Heart left ventricle (tissue), 16 donors: ENCODE measurements at places on chromosomes 12 and 14.

DNA sequence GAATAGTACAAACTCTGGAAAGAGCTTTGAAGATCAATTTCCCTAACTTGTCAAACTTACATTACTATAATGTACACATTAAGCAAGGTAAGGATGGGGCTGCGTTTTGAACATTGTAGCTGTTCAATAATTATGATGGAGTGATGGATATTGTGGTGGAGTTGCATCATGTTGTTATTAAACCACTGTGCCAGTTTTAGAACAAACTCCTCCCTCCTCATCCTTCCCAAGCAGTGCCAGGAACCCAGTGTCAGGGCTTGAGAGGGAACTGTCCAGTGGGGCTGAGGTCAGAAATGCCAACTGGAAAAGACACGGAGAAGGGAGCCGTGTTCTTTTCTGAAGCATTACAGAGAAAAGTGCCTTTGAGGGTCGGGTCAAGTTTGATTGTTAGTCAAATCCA is 31.9 kb upstream of the PAPOLA start:
- H3K36me3 ChIP-seq: no peaks in the 10 kb centered on the region
- no peaks in the 10 kb centered on the region for H3K27me3 ChIP-seq
- no peak overlapping the region for H3K4me3 ChIP-seq
- no peak for DNase-seq
- no peaks in the 10 kb centered on the region for H3K4me1 ChIP-seq

GRCh38 chr12:72747111-72747849 is 475.1 kb downstream of the TRHDE start:
- no peaks in the 10 kb centered on the region for H3K36me3 ChIP-seq
- H3K27ac ChIP-seq: peak overlapping the region; percentile 86
- no peak for DNase-seq

DNA sequence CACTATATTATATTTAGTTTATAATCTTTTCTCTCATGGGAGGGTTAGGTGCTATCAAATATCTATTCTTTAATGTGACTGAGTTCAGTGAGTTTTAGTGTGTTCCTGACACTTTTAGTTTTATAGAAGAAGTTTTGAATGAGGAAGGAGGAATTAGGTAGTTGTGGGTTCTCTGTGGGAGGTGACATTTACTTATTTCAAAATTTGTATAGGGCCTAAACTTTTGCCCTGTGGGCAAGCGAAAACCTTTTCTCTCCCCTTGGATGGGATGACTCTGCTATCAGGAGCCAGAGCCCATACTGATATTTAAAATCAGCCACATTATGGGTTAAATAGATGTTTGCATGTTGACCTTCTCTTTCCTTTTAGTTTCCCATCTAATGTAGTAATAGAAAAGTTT is 43.6 kb downstream of the SPATS2 start:
- no peaks in the 10 kb centered on the region for H3K36me3 ChIP-seq
- no peak overlapping the region for H3K4me3 ChIP-seq
- no peaks in the 10 kb centered on the region for H3K4me1 ChIP-seq
- H3K27me3 ChIP-seq: no peaks in the 10 kb centered on the region
- no peak for DNase-seq

DNA sequence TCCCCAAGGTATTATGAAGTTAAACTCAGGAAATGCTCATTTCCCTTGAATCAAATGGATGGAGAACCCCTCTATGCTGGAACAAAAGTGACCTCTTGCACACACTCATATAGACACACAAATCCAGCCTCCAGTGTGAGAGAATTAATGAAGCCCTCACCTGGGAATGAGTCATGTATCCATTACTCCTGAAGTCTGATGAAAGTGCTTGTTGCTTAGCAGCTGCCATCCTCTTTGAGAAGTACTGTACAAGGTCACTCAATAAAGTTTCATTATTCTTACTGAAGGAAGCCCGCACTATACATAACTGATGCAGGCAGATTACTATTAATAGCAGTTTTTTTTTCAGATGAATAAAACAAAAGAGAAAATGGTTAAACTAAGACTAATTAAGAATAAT is 102.3 kb downstream of the RERG start:
- no peaks in the 10 kb centered on the region for H3K36me3 ChIP-seq
- no peak overlapping the region for H3K27ac ChIP-seq
- H3K27me3 ChIP-seq: no peaks in the 10 kb centered on the region
- no peak overlapping the region for H3K4me3 ChIP-seq
- peaks cover 4% of the 10 kb centered on the region for H3K4me1 ChIP-seq
- no peak for DNase-seq

- no peaks in the 10 kb centered on the region for H3K36me3 ChIP-seq
- H3K27me3 ChIP-seq: no peaks in the 10 kb centered on the region
- H3K4me3 ChIP-seq: no peak overlapping the region
- no peak overlapping the region for H3K27ac ChIP-seq
- no peak for DNase-seq
These were observed 51.4 kb upstream of the OAS1 start for GRCh38 chr12:112855375-112855774.

GRCh38 chr12:109291521-109292341 is 17.4 kb downstream of the FOXN4 start:
- H3K4me3 ChIP-seq: no peak overlapping the region
- H3K36me3 ChIP-seq: no peaks in the 10 kb centered on the region
- peaks cover 9% of the 10 kb centered on the region for H3K4me1 ChIP-seq
- DNase-seq: peak; percentile 87
- no peaks in the 10 kb centered on the region for H3K27me3 ChIP-seq
- H3K27ac ChIP-seq: peak overlapping the region; percentile 60

GRCh38 chr14:51818748-51819380 is 41.5 kb upstream of the GNG2 start:
- no peak for DNase-seq
- H3K27me3 ChIP-seq: no peaks in the 10 kb centered on the region
- no peaks in the 10 kb centered on the region for H3K4me1 ChIP-seq
- H3K27ac ChIP-seq: no peak overlapping the region
- H3K4me3 ChIP-seq: no peak overlapping the region

- no peak overlapping the region for H3K4me3 ChIP-seq
- H3K4me1 ChIP-seq: no peaks in the 10 kb centered on the region
- no peaks in the 10 kb centered on the region for H3K36me3 ChIP-seq
- no peaks in the 10 kb centered on the region for H3K27me3 ChIP-seq
- DNase-seq: no peak
These were observed 100.4 kb downstream of the TTC6 start for GRCh38 chr14:37695866-37696265.

- peaks cover 59% of the 10 kb centered on the region for H3K27me3 ChIP-seq
- peaks cover 21% of the 10 kb centered on the region for H3K4me1 ChIP-seq
- H3K36me3 ChIP-seq: no peaks in the 10 kb centered on the region
- no peak overlapping the region for H3K4me3 ChIP-seq
- no peak overlapping the region for H3K27ac ChIP-seq
These were observed 1.9 kb upstream of the TBX3 start for GRCh38 chr12:114685869-114686268.

GRCh38 chr12:53563452-53564028 is 56.3 kb upstream of the NPFF start:
- H3K27ac ChIP-seq: no peak overlapping the region
- DNase-seq: no peak
- H3K4me1 ChIP-seq: peaks cover 63% of the 10 kb centered on the region
- H3K36me3 ChIP-seq: no peaks in the 10 kb centered on the region

- peaks cover 20% of the 10 kb centered on the region for H3K4me1 ChIP-seq
- H3K27me3 ChIP-seq: no peaks in the 10 kb centered on the region
- DNase-seq: no peak
- H3K27ac ChIP-seq: peak overlapping the region; percentile 47
These were observed 65.3 kb downstream of the FOXN3 start for GRCh38 chr14:89351516-89352404.
